ENCODE measurements at places on chromosomes 16 and 17. TPM values are rescaled to one million over a fixed set of nuclear protein-coding genes. Genes with fewer than 3 reads are reported as not detected.

SLC38A7 gene
- total RNA-seq = 17.2 TPM

PSME3 gene
- 122 TPM for total RNA-seq

GLIS2 gene
- total RNA-seq = 48.3 TPM

HOXB8 gene
- 0.70 TPM for total RNA-seq

KRTAP4-3 gene
- not detected for total RNA-seq

CPHXL2 gene
- total RNA-seq = not detected

VKORC1 gene
- total RNA-seq = 46.0 TPM

- DNase-seq = no peak
Observed at GRCh38 chr17:57724026-57724728, 20.9 kb downstream of the CCDC182 start.

DNA sequence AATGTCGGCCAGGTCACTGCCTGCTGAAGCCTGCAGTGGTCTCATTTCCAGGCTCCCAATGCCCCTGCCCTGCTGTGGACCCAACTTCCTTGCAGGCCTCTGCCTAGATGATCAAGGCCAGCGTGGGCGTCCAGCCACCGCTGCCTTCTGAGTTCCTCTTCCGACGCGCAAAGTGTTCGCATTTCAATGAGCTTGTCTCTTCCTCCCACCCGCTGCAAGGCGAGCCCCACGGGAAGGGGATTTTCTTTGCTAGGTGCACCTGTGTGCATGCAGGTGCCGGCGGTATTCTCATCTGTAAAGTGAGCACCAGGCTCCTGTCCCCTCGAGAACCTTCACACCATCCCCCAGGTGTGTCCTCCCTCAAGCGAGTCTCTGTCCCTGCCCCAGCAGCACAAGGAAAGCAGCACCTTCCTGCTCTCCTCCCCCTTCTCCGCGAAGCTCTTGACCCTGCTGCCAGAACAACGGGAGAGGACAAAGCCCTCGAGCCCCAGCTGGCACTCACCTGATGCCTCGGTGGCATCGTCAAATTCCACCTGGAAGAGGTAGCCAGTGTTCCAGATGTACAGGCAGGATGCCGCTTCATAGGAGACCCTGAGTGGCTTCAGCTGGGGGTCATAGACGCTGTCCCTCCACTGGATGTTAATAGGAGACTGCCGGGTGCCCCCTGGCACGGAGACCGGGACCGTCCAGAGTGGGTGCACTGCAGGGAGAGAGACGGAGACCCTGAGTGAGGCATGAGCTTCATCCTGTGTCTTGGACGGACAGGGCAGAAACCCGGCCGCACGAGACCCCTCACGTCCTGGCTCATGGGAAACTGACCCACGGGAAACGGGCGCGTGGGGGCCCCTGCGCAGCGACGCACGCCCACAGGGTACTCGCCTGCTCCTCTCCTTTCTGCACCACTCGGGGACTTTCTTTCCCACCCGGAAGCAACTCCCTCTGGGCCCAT, 9.8 kb downstream of the CA5A start:
- DNase-seq = no peak

DNA sequence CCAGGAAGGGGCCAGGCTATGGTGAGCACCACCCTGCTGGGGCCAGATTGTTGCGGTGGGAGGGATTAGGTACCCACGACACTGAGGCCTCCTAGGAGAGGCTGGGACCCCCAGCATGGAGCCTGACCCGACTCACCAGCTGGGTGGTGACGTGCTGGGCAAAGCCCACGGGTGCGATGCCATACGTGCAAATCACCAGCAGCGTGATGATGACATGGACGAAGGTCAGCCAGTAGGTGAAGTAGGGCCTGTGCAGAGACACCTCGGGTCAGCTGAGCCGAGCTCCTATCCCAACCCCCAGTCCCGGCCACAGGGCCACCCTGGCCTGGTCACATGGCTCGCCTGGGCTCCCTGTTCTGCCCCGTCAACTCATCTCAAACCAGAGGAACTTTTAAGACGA, 7.5 kb downstream of the AANAT start:
- DNase-seq = no peak

GRCh38 chr16:2859686-2860265, 1.8 kb upstream of the PRSS22 start:
- DNase-seq = no peak

DNA sequence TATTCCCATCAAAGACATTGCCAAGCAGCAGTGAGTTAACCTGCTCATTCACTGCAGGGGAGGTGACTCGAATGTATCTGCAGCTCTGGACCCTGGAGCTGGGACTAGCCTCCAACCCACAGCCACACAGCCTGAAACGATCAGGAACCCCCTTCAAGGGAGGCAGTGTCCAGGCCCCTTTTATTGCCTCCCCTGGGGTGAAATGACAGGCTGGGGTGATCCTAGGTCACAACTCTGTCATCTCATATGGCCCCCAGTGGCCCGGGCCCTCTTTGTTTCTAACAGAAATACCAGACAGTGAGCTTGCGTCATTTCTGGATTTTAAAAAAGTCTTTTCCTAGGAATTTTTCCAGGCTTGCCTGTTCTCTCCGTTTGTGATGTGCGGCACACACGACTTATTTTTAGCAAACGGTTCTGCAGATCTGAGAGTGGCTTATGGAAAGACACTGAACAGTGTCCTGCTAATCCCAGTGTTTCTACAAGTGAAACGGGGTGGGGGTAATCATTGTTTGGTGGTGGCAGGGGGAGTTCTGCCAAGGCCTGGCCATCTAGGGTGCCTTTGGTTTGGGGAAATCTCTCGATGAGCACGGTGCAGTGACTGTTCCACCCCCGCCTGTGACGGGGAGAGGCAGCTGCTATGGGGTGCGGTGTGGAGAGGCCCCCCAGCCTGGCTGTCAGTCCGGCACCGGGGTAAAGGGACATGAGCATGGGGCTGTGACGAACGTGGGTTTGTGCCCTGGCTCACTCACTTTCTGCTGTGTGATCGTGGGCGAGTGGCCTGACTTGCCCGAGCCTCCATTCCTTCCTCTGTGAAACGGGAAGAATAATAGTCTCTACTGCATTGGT, 27.2 kb downstream of the NAGPA start:
- no peak for DNase-seq

- no peak for DNase-seq
Observed at GRCh38 chr17:601926-602303, 112.7 kb downstream of the VPS53 start.

DNA sequence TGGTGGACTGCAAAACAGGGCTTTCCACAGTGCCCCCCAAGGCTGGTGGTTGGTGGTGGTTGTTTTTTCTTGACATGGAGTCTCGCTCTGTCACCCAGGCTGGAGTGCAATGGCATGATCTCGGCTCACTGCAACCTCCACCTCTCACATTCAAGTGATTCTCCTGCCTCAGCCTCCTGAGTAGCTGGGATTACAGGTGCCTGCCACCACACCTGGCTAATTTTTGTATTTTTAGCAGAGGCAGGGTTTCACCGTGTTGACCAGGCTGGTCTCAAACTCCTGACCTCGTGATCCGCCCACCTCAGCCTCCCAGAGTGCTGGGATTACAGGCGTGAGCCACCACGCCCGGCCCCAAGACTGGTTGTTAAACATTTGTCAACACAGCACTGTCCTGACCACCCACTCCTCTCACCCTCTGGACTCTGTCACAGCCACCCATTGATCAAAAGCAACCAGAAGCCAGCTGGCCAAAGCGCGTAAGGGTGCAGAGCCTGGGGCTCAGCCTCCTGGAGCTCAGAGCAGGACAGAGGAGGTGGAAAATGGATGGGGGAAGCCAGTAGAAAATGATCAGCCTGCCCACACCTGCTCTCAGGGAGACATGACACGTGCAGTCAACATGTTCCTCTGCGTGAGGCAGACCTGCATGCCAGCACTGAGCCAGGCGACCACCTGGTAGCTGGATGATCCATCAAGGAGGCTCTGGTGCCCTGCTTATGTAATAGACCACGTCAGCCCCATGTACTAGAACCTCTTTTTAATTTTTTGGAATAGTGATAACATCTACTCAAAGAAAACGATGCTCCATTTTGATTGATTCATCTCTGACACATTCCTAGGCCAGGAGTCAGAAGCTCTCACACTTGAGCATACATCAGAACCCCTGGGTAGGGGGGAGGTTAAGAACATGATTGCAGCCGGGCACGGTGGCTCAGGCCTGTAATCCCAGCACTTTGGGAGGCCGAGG, 14.8 kb upstream of the OSGIN1 start:
- DNase-seq = no peak

- DNase-seq = no peak
Observed at GRCh38 chr16:77190190-77190477, 856 bp upstream of the MON1B start.

- no peak for DNase-seq
Observed at GRCh38 chr17:44502598-44503146, 534 bp downstream of the GPATCH8 start.

GRCh38 chr17:77441940-77442339, 301.2 kb downstream of the SEC14L1 start:
- DNase-seq = no peak

DNA sequence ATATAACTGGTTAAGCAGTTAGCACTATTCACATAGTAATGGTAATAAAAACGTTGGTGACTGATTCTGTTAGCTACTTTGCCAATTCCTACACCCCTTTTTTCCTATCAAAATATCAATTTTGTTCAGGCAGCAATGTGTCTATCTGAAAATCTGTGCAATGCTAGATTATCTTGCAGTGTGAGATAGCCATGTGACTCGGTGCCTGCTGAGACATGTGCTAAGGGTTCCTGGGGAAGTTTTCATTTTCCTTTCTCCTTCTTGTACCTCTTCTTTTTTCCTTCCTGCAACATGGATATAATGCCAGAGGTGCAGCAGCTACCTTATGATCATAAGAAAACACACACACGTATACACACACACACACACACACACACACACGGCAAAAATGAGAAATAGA, 100.5 kb upstream of the SHISA6 start:
- no peak for DNase-seq

DNA sequence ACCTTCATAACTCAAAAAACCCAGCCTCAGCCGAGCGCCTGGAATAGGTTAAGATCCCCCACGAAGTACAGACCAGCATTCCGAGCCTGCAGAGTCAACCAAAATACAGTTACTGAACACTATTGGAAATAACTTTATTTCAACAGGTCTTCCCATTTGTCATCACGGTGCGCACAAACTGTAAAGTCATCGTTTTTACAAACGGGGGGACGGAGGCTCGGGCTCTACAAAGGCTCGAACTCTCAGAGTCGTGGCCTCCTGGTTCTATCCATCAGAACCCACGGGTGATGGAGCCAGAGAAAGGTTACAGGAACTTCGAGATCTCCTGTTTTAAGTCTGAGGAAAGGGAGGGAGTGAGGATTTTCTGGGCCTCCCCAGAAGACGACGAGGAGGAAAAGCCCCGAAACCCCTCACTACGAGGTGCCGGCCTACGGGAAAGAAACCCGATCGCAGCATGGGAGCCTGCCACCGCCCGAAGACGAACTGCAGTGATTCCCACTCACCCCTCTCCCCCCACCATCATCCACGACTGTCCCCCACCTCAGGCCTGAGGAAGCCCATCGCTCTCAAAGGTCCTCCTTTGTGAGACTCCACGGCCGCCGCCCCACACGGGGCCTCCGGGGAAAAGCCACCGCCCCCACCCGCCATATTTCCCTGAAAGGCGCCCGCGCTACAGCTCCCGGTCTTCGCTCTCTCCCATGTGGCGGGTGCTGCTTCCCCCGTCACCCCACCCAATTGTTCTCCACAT, 917 bp downstream of the YWHAE start:
- DNase-seq = no peak

GRCh38 chr16:1654505-1655268, 23.4 kb upstream of the JPT2 start:
- DNase-seq = no peak

DNA sequence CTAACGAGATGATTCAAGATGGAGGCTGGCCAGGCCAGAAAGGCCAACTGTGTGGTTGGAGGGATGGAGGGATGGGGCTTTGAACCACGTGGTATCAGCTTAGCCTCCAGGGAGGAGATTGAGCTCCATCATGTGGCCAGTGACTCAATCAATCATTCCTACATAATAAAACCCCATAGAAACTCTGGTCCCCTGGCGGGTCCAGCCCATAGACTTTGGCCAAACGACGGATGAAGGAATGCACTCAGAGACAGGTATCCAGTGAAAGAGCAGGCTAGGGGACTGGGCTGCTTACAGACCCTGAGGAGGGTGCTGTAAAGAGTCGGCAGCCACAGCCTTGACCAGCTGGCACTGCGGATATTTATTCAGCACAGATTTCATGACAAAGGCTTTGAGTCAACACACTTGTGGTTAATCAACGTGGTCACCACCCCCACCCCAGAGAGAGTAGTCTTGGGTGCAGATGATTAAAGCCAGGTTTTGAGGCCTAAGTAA, 308.7 kb upstream of the TNRC6C start:
- DNase-seq = no peak

GRCh38 chr17:57580055-57580739, 164.9 kb downstream of the CCDC182 start:
- no peak for DNase-seq

DNA sequence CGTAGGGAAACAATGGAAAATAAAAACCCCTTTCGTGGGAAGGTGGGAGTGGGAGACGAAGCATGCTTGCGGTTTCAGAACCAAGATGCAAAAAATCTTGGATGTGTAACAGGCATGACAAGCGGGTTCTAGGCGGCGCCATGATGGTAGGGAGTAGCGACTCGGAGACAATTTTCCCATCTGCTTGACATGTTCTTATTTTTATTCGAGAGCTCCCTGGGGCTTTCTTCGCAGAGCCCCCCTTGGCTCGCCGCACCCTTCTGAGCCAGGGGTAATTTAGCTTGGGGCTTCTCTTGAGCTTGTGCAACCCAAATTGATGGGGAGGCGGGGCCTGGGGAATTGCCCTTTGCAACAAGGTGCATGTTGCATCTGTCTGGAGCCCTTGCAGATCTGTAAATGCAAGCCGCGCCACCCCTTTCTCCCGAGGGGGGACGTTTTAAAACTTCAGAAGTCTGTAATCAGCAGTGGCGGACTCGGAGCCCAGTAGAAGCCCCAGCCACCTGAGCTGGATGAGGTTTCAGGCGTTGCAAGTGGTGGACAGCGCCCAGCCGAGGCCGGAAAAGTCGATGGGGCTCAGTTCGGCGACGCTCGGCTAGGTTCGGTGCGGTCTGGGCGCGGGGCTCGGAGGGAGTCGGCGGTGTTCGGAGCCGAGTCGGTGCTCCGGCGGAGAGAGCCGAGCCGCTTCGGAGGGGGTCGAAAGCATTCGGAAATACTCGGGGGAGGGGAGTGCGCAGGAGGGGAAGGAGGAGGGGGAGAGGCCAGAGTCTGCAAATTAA, 2.9 kb downstream of the GNAO1 start:
- no peak for DNase-seq

GRCh38 chr16:6684076-6684673, 648.5 kb upstream of the RBFOX1 start:
- no peak for DNase-seq

DNA sequence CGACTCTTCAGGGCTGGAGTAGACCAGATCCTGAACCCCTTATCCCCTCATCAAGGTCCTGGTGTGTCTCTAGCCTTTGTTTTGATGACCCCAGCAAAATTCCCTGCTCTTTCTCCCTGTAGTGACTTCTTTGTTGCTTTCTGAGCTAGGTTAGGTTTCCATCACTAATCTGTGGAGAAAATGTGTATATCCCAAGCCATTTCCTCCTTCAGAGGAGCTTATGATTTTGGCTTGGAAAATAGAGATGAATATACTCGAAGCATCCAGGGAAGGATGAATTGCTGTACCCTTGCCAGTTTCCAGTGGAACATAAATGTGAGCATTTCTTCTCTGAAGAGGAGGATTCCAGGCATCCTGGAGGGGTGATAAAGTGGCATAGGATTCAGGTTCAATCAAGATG, 55.8 kb downstream of the KSR1 start:
- no peak for DNase-seq

Data from PC-9 (cell line).